Omental fat pad (tissue), 4 donors: ENCODE measurements at places on chromosomes 4 and X. TPM values are rescaled to one million over a fixed set of nuclear protein-coding genes. Genes with fewer than 3 reads are reported as not detected.

The RBMXL3 gene
- total RNA-seq: not detected

The NLRP2B gene
- not detected for total RNA-seq

The C4orf36 gene
- total RNA-seq: not detected

The ZFYVE28 gene
- 7.1 TPM for total RNA-seq

- no peak for DNase-seq
These were observed 3.0 kb downstream of the NFKB1 start for GRCh38 chr4:102503831-102504786.

GRCh38 chr4:53221832-53222480 lies 143.9 kb downstream of the SCFD2 start:
- DNase-seq: no peak

GRCh38 chrX:65695849-65696449 lies 28.5 kb downstream of the MSN start:
- no peak for DNase-seq

DNA sequence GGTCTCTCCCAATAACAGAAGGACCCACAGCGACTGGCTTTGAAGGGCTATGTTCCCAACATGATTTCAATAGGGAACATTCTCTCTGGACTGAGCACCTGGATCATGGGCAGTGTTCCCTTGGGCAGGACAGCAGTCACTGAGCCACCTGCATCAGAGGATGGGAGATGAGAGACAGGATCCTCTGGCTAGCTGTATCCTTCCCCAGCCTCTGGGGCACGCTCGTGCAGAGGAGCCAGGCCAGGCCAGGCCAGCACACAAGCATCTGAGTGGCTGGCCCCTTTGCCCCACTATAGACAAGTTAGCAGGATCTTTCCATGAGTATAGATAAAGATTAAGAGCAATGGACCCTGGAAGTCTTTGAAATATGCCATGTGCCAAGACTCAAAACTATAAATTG lies 66.3 kb downstream of the NEUROG2 start:
- no peak for DNase-seq

DNA sequence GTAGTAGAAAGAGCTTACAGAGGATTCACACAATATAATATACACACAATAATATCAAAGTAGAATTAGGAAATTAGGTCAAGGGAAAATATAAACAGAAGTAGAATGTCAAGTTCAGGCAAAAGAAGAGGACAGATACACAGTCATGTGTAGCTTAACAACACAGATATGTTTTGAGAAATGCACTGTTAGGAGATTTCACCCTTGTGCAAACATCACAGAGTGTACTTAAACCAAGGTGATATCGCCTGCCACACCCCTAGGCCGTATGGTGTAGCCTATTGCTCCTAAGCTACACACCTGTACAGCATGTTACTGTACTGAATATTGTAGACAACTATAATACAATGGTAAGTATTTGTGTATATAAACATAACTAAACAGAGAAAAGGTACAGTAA lies 110.0 kb upstream of the EDNRA start:
- DNase-seq: no peak

DNA sequence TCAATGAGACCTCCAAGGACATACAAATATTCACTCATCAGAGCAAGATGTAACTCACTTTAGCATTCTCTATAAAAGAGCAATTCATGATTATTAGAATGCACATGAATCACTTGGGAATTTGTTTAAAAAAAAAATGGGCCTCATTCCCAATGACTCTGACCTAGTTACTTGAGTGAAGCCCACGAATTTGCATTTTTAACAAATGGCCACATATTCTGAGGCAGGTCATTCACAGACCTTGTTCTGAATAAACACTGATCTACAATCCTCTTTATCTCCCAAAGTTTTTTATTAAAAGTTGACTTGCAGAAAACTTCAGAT lies 255.1 kb upstream of the VEGFC start:
- DNase-seq: no peak

DNA sequence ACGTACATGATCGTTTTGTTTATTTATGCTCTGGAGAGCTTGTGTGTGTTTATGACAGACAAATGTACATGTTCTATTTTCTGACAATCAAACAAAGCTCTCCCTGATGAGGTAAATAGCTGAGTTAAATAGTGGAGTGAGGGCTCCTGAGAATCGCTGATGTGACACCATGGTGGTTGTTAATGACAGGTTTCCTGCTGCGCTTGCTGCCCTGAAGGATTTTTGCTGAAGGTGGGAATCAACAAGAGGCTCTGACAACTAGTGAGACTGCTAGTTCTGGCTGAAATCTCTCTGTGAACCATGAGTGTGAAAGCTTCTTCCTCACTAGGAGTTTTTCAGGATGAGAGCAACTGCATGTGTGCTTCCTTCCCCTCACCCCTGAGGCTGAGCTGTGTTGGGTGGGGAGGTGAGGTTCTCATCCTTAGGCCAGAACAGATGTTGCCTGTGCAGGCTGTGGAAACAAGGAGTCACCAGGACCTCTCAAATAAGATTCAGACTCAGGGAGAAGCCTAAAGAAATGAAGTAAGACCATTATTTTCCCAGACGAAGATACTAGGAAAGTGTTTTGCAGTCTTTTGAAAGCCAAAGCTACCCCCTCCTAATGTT lies 173.4 kb upstream of the JADE1 start:
- DNase-seq: no peak

DNA sequence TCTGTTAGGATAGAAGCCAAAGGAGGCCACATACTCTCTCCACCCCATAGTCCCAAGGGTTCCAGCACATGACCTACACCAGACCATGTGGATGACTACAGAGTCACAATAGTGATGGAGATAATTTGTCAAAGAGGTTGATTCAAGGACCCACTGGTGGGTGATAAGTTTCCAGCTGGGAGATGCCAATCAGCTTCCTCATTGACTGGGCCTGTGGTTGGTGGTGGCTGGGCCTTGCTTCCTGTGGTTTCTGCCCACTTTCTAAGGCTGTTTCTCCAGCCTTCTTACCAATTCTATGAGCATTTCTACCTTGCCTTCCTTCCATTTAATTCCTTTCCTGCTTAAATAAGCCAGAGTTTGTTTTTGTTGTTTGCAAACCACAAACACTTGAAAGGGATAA lies 95.5 kb upstream of the CPEB2 start:
- no peak for DNase-seq

DNA sequence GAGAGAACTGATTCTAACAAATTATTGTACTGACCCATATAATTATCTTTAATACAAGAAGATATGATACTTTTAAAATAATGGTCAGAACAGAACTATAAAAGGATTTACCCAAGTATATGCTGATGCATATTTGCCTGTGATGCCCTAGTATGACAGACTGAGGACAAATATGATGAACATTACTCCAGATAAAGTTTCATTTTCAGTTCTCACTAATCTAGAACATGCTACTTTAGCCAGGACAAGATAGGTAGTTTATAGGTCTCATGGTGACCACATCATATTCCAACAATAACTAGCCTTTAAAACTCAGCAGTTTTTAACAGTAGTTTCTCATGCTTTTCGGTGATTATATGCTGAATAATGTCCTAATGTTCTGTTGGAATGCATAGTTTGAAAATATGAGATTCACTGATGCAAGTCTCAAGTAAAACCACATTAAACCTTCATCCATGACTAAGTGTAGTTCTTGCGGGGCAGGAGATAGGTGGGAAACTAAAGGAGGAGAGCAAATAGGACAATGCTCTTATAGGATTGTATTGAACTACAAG lies 295.2 kb upstream of the AGA start:
- DNase-seq: no peak

- DNase-seq: no peak
These were observed 16.5 kb downstream of the CDKL5 start for GRCh38 chrX:18441780-18442367.

DNA sequence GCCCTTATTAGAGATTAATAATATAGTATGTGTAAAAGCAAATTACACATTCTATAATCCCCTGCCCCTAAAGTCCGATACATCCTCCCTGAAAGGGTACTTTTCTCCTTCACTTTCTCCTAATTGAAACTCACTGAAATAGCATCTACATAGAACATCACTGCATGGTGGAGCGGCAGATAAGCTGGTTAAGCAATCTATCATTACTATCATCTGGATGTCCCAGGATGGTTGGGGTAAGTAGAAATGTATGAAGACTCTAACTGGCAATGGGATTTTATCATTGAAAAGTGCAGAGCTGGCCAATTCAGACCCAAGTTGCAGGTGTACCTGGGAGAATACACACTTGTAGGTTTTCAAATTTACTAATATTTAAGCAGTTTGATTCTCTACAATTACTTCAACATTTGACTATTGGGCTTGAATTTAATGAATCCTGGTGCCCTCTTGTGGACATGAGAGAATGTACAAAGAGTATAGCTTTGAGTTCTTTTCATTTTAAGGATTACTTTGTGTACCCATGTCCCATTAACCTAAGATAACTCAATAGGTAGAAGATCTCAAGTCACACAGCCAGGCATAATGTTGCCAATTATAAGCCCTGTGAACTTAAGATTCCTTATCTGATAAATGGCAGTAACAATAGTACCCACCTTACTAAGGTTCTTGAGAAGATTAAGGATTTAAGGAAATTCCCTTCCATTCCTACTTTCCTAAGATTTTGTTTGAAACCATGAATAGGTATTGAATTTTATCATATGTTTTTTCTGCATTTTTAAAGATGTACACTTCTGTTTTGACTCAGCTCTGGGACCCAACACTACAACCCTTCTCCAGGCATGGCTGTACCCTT lies 69.8 kb downstream of the SHROOM3 start:
- no peak for DNase-seq

- no peak for DNase-seq
These were observed 11.6 kb downstream of the PDZD4 start for GRCh38 chrX:153818571-153819383.

DNA sequence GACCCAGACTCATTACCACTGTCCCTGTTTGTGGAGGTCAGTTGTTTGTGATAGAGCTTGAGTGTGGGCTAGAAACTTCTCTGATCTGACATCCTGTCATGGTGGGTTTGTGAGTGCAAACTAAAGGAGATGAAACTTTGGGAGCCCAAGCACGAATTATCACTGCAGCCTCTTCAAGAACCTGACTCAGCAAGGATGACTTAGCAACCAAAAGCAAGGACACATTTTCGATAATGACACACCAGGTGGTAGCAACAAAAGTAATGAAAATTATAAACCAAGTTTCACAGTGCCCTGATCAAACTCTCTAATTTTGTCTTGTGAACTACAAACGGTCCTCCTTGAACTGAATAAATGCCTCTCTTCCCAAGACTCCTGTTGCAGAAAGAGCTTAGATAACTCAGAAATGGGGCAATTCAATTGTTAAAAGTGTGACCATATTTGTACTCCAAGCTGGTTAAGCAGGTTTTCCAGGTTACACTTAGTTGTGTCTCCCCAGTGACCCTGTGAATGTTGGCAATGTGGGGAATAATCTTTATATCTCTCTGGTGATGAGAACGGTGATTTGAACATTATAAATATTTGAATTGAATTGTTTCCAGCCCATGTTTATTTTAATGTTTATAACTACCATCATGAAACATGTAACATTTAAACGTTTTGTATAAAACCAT lies 52.6 kb upstream of the ATP8A1 start:
- DNase-seq: no peak

- DNase-seq: no peak
These were observed 229.4 kb downstream of the FBXW7 start for GRCh38 chr4:152306541-152306940.

- no peak for DNase-seq
These were observed 191.3 kb downstream of the KCNIP4 start for GRCh38 chr4:21757248-21757647.
